KBM-7 (cell line): ENCODE measurements at places on chromosomes 7 and 10.

DNA sequence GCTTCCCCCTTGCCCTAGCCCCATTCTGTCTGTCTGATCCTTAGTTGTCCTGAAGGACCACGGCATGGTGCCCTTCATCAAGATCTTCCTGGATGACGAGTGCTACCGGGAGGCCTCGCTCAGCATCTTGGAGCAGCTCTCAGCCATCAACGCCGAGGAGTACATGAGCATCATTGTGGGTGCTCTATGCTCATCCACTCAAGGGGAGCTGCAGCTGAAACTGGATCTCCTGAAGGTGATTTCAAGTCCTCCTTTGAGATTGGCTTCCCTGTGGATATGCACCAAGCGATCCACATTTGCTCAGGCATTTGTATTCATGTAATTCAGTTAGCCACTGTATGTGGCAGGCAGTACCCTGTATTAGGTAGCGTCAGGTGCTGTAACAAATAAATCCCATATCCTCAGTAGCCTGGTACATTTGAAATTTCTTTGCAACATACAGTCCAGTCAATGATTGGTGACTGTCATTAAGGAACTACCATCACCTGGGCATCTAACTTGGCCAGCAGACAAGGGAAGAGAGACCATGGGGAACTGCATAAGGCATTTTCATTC lies 51.2 kb downstream of the WDFY4 start:
- no peak for DNase-seq

GRCh38 chr7:118286131-118286530 lies 61.6 kb downstream of the ANKRD7 start:
- DNase-seq: no peak

GRCh38 chr7:148084138-148084537 lies 506.4 kb upstream of the C7orf33 start:
- DNase-seq: peak; percentile 41

- no peak for DNase-seq
Measured at GRCh38 chr7:2460188-2460587, 16.0 kb downstream of the GRIFIN start.

DNA sequence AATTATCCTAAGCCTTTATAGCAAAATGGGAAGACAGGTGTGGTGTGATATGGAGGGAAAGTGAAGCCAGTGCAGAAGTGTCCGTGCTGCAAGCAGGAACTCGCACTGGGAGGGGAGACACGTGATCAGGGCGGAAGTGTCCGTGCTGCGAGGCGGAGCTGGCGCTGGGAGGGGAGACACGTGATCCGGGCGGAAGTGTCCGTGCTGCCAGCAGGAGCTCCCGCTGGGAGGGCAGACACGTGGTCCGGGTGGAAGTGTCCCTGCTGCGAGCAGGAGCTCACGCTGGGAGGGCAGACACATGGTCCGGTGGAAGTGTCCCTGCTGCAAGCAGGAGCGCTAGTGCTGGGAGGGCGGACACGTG lies 40.5 kb upstream of the PRKAR1B start:
- DNase-seq: no peak

DNA sequence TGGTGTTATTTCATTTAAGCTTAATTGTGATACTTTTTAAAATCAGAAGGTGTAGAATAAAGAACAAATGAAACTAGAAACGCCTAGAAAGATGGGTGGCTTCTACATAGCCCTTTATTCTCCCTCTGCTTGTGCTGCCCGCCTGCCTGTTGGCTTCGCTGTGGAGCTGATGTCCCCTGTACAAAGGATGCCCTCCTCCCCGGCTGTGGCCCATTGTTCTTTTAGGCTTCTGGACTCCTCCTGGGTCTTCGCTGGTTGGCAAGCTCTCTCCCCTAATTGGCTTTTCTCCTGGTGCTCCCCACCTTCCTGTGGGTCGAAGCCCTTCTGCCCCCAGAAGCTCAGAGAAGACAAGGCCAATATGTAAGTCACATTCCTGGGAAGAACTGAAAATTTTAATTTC lies 98.2 kb downstream of the FANK1 start:
- no peak for DNase-seq

DNA sequence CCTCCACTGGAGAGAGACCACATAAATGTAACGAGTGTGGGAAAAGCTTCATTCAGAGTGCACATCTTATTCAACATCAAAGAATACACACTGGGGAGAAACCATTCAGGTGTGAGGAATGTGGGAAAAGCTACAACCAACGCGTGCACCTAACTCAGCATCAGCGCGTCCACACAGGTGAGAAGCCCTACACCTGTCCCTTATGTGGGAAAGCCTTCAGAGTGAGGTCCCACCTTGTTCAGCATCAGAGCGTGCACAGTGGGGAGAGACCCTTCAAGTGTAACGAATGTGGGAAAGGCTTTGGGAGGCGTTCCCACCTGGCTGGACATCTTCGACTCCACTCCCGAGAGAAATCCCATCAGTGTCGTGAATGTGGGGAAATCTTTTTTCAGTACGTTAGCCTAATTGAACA lies 20.6 kb downstream of the FAM200A start:
- no peak for DNase-seq

DNA sequence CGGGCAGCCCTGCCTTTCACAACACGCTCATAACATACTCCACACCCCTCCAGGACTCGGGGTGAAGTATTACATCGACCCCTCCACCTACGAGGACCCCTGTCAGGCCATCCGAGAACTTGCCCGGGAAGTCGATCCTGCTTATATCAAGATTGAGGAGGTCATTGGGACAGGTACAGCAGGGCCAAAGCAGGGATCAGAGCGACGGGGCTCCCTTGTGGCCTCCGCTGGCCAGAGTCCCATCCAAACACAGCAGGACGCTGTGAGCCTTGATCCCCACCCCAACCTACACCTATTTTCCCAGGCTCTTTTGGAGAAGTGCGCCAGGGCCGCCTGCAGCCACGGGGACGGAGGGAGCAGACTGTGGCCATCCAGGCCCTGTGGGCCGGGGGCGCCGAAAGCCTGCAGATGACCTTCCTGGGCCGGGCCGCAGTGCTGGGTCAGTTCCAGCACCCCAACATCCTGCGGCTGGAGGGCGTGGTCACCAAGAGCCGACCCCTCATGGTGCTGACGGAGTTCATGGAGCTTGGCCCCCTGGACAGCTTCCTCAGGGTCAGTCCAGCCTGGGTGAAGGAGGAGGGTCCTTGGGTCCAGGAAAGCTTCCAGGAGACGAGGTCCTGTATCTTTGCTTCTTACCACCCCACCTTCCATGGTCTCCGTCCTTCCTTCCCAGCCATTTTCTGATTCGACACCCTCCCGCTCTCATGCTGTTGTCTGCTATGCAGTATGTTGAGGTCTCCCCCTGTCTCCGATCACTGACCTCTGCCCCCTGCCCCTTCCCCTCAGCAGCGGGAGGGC lies 13.5 kb downstream of the EPHB6 start:
- DNase-seq: no peak

GRCh38 chr7:104275900-104276299 lies 52.5 kb upstream of the LHFPL3 start:
- no peak for DNase-seq

DNA sequence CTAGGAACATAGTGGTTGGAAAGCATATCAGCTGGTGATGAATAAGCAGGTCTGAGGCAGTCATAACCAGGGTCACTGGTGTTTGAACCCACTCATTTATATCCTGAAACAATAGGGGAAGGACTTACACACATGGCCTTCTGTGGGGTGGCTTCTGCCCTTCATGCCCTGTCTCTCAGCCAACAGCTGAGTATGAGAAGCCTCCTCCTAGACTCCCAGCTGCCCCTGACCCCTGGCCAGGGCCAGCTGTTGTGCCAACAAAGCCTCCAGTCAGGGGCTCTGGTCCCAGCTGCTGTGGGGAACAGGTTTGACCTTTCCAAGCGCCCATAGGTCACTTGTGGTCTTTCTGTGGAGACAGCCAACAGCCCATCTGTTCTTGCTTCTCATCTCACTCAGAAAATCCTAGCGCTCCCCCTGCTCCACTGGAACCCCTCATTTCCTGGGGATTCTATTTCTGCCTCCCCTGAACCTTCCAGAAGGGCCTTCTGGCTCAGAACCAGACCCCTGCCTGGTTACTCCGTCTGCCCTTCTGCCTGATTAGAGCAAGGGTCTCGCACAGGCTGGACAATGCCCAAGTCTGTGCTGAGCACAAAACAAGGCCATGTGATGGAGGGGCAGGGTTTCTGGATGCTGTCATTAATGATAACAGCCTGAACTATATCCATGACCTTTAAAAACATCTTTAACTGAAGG lies 9.7 kb upstream of the PURB start:
- DNase-seq: no peak

DNA sequence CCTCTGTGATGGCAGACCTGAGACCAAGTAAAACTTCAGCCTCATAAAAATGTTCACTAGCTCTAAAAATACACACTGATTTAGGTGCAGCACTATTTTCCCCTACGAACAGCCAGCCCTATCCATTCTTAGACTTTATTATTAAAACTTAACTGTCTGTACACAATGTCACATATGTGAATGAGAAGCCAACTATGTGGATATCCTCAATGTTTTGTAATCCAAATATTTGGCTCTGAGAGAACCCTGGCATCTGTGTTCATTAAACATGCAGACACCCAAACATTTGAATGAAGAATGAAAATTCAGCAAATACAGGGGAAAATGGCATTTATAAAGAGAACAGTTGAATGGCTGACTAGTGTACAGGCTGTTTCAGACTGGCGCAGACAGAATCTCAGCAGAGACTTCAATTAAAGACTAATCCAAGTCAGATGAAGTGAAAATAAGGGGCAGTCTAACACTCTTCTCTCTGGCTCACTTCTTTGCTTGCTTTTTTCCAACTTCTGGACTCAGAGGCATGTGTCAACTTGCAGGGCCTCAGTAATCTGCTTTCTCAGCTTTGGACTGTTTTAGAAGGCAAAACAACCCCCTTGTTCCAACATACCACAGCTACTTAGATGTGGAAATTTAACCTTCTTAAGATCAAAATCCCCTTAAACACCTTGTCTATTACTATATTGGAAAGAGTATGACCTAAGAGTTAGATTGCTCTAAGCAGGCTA lies 47.4 kb upstream of the FAM180A start:
- DNase-seq: no peak

DNA sequence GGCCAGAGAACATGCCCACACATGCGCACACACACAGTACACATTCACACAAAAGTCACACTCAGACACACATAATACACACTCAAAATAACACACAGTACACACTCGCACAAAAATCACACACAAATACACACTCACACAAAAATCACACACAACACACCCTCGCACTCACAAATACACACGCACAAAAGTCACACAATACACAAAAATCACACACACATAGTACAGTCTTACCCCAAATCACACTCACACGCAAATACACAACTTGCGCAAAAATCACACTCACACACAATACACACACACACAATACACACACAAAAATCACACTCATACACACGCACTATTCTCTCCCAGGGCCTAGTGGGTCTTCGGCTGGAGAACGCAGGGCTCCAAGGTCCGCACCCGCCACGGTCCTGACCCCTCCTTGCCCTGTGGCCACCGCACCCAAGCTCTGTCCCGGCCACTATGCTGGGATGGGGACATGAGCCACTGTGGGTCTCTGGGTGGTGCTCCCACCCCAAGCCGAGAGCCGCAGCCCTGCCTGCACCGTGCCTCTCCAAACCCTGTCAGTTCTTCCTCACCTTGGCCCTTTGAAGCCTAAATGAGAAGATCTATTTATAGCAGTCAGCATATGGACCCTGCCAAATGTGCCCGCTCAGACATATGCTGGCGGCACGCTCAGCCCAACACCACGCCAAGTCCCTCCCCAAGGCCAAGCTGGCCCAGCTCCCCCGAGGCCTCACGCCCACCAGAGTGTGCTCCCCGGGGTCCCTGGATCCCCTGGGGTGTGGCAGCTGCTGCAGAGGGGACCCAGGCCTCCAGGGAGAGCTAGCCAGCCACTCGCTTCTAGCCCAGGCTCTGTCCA lies 55.9 kb downstream of the ELFN1 start:
- DNase-seq: no peak

- DNase-seq: no peak
Measured at GRCh38 chr10:124225029-124225466, 131.7 kb upstream of the CHST15 start.

DNA sequence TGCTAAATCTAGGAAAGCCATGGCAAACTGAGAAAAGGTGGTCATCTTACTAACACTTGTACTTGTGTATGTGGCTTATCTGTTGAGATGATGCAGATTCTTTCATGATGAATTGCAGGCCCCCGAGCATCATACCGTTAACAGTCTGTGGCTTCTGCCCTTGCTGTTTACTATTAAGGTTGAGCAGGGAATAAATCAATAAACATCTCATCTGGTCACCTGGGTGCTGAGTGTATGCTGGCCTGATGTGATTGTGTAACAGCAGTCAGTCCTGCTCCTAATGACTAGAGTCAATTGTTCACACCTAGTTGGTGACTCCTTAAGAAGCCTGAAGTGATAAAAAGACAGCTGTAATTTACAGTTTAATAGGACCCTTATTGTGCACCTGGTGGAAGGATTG lies 8.3 kb upstream of the GNAT3 start:
- DNase-seq: no peak

GRCh38 chr7:22858640-22859561 lies 36.3 kb upstream of the TOMM7 start:
- no peak for DNase-seq

DNA sequence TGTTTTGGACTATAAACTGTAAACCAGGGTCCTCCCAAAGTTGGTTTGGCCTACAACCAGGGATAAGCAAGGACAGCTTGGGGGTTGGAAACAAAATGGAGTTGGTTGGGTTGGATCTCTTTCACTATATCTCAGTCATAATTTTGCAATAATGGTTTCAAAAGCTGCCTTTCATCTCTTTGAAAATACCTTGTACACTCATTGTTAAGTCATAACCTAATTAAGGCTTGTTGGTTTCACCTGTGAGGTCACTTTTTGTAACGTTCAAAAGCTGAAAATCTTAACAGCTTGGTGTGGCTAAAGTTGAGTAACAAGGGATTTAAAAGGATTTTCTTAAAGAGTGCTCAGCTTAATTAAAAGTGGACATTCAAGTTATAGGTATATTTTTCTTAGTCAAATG lies 476.1 kb downstream of the IPMK start:
- no peak for DNase-seq

- peak; percentile 9 for DNase-seq
Measured at GRCh38 chr7:47988496-47989386, 9.3 kb upstream of the HUS1 start.

DNA sequence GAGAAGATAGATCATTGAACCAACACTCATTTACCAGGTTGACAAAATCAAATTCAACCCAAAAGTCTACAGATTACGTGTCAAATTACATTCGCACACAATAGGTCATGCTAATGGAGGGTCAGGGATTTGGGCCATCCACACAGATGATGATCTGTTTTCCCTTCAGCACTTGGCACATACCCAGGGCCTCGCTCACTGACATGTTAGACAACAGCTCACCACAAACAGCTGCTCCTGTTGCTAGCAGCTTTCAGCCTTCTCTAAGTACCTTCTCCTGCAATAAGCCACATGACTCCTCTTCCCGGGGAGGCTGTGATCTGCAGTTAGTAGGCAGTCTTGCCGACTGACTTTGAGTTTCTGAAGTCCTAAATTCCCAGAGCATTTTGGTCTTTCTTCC lies 18.4 kb downstream of the NKX2-3 start:
- DNase-seq: no peak
